ENCODE measurements at places on chromosomes 5 and 9.

DNA sequence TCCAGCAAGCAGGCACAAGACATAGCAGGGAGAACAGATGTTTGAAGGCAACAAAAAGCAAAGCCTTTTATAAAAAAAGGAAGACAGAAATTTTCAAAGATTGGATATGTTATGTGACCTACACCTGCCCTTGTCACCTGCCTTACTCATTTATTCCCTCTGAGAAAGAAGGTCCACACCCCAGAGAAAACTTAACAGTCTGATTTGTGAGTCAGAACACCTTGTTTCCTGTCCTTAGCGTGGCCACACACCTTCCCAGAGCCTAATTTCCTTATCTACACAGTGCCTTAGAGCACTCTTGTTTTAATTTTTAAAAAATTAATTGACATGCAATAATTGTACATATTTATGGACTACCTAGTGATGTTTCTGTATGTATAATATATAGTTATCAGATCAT is 419.0 kb upstream of the DAB2 start:
- DNase-seq, result no peak

GRCh38 chr9:87372356-87372851 is 125.3 kb upstream of the DAPK1 start:
- DNase-seq, result no peak

- DNase-seq, result no peak
Measured at GRCh38 chr5:56330806-56331205, 97.7 kb upstream of the ANKRD55 start.

DNA sequence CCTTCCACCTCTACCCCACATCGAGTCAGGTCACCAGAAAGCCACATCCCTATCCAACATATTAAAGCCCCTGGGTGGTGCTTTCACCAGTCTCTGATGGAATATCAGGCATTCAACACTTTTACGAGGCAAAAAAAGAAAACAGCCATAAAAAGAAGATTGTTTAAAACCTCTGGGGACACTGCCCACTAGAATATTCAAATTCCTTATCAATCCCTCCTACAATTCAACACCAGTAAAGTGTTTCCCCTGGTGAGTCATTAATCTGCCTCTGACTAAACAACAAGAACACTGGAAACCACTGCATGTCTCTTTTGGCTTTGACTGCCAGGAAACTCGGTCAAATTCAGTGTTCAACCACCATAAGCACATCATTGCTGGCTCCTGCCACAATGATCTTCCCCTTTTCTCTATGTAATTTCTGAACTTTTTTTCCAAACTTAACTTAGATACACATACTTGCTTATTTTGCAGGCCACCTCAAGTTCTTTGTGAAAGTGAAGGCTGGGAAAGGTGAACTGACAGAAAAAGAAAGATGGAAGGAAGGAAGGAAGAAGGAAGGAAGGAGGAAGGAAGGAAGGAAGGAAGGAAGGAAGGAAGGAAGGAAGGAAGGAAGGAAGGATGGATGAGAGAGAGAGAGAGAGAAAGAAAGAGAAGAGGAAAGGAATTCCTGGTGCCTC is 105.3 kb downstream of the PAX5 start:
- DNase-seq, result no peak

GRCh38 chr5:96333391-96333790 is 99.7 kb downstream of the PCSK1 start:
- DNase-seq, result no peak

- no peak for DNase-seq
Measured at GRCh38 chr9:131875828-131876485, 136.1 kb upstream of the RAPGEF1 start.

DNA sequence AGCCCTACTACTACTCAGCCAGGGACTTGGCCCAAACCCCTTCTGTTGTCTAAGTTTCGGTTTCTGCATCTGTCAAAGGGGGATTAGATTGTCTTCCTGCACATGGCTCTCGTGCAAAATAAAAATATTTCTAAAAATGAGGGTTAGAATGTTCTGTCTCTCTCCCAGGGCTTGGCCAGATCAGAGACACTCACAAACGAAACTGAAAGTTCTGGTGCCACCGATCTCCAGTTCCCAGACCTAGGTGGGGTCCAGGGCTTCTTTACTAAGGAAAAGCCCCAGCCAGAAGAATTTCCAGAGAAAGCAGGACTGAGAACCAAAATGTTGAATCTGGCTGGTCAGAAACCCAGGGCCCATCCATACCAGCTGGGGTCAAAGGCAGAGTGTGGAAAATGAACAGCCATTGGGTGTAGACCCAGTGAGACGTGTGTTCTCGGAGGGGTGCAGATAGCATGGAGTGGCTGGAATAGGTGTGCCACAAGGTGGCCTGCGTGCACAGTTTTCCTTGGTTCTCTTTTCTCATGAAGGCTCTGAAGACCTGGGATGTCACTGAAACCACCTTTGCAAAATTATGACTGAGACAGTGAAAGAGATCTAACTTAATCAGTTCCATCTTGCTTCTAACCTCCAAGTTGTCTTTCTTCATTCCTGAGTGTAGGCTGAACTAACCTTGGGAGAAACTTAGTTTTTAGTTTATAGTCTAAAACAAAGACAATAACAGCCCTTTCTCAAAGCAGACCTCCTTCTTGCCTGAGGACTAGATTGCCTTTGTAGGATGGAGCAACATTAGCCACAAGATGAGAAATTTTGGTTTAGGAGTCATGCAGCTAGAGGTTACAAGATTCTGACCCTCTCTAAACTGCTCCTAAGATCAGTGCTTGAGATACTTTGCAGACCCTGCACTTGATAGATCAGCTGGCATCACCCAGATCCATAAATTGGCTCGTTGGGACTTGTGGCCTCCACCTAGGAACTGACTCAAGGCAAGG is 2.3 kb upstream of the SLC23A1 start:
- no peak for DNase-seq

- DNase-seq, result no peak
Measured at GRCh38 chr9:81694541-81694940, 5.2 kb upstream of the TLE1 start.

GRCh38 chr5:108148715-108149139 is 233.2 kb downstream of the FBXL17 start:
- DNase-seq, result no peak

DNA sequence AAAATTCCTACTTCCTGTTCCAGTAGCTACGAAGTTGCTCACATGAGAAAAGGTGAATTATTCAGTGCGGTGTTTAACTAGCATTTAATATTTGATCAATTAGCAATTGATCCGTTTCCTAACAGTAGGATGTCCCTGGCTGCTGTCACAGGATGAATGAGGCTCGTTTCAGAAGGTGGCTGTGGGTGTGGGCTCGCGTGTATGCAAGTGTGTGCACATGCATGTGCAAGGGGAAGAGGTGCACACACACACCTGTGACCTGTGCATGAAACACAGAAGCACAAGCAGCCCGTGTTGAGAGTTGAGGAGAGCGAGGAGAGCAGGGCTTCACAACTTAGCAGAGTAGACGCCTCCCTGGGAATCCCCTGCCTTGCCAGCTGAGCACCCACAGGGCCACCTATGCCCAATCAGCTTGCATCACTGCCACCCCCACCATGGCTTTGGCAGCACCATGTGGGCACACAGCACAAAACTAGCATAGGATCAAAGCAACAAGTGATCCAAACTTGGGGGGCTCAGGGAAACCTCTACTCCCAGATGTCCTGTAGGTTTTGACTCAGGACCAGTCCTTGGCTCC is 107.2 kb downstream of the C5orf15 start:
- no peak for DNase-seq

DNA sequence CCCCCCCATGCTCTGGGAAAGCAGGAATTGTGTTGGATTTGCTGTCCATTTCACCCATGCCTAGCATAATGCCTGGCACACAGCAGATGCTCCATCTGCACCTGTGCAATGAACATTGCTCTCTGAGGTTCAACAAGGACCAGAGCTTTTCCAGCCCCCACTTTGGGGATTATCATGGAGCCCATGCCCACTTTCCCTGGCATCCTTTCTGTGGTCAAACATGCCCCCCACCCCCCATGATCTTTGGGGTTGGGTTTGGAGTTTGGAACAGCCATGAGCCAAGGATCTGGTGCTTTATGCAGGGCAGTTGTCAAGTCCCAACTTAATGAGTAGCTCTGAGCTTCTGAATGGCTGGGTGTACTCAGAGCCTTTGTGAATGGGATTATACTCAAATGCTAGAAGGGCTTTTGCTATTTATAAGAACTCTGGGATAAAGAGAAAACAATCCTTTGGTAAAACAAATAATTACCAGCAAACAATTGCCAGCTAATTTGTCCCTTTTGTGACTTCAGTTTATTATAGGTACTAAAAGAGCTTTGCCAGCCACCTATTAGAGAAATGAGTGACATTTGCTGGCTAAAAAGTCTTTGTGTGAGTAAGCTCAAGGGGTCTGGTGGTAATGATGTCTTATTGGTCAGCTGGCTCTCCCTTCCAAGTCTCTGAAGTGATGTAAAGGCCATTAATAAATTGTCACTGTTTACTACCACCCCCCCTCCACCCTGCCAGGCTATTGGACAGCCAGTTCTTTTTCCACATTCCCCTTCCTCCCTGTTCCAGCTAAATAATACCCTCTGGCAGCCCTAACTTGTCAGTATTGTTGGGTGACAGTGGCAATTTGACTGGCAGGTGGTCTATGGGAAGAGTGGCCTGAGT is 182.3 kb downstream of the MACROH2A1 start:
- DNase-seq, result no peak

- DNase-seq, result no peak
Measured at GRCh38 chr5:122137702-122138101, 8.4 kb downstream of the ZNF474 start.

DNA sequence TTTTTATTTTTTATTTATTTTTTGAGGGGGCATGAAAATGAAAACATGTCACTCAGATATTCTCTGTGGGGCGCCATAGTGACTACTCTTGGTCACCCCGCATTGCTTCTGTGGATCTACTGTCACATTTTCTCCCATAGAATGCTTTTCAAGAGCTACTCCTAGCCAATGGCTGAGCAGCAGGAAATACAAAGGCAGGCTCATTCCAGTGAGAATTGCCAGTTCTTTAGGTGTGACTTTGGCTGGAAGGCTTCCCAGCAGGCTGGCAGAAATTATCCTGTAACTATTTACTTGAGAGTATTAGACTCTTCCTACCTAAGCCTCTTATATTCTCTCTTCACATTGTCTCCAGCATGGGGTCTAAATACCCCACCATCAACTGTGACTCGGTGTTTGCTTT is 21.0 kb upstream of the PTPRD start:
- DNase-seq, result no peak

DNA sequence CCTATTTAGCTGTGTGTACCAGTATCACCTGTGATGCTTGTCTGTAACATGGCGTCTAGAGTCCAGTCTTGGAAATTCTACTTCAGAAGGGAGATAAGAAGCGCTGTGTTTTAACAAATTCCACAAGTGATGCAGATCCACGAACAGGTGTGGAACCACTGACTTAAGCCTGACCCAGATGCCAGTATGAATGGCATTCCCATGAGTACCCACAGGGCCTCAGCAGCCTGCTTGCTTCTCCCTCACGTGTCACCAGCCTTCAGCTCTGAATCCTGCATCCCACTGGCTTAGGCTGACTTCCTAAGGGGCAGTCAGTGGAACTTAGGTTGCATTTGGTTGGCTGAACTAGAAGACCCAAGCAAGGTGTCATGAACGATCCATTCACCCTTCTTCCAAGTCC is 8.5 kb upstream of the DENND1A start:
- no peak for DNase-seq

DNA sequence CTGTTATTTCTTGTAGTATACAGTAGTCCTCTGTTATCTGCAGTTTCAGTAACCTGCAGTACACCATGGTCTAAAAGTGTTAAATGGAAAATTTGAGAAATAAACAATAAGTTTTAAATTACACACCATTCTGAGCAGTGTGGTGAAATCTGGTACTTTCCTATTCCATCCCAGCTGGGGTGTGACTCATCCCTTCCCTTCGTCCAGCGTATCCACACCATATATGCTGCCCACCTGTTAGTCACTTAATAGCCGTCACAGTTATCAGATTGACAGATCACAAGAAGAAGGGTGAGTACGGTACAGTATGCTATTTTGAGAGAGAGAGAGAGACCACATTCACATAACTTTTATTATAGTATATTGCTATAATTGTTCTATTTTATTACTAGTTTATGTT is 28.9 kb downstream of the FAM151B start:
- DNase-seq, result no peak

- no peak for DNase-seq
Measured at GRCh38 chr5:92991581-92992067, 589.4 kb downstream of the NR2F1-AS1 start.

DNA sequence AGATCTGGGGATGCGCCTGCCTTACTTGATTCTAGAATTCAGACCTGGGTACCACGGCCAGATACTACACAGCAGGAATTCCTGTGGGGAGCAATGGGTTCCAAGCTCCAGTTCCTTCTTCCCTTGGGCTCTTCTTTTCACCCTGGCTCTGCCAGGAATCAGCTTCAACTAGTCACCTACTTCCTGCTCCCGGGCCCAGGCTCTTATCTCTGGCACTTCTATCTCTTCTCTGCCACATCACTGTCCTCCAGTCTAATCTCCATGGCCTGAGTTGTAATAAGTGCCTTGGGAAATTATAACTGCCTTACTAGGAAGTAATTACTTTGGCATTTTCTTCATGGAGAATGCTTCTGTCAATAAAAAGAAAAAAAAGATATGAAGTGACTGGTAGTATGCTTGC is 26.2 kb upstream of the SERINC5 start:
- DNase-seq, result no peak

GRCh38 chr5:161545344-161546094 is 1.0 kb downstream of the GABRB2 start:
- no peak for DNase-seq

GRCh38 chr5:38585816-38586215 is 29.4 kb upstream of the LIFR start:
- no peak for DNase-seq

Measured in hypothalamus (tissue), 51 donors.